ENCODE measurements at places on chromosomes 2 and 18.

GRCh38 chr2:127277028-127277427, 16.9 kb downstream of the ERCC3 start:
- no peak for DNase-seq

- DNase-seq, result no peak
These were observed 760.0 kb downstream of the EPHA4 start for GRCh38 chr2:220811952-220812570.

- DNase-seq, result no peak
These were observed 3.3 kb upstream of the ZBTB7C start for GRCh38 chr18:48412339-48412929.

GRCh38 chr2:232833830-232834229, 36.2 kb upstream of the SNORC start:
- peak; percentile 9 for DNase-seq

DNA sequence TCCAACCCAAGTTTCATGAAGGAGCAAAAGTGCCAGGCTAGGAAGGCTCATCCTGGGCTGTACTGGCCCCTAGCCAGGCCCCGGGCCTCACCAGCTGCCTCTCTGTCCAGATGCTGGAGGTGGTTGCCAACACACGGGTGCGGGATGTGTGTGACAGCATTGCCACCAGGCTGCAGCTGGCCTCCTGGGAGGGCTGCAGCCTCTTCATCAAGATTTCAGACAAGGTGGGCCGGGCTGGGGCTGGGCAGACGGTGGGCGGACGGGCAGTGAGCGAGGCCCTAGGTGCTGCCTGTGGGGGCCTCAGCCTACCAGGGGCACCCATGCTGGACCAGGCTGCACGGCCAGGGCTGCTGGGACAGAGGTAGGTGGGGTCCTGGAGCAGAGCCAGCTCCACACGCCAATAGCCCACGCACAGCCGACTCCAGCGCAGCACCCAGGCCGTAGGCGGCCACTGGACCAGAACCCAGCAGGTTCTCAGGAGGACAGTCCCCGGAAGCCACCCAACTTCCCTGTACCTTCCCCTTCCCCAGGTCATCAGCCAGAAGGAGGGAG, 11.8 kb upstream of the GPR17 start:
- DNase-seq, result no peak

DNA sequence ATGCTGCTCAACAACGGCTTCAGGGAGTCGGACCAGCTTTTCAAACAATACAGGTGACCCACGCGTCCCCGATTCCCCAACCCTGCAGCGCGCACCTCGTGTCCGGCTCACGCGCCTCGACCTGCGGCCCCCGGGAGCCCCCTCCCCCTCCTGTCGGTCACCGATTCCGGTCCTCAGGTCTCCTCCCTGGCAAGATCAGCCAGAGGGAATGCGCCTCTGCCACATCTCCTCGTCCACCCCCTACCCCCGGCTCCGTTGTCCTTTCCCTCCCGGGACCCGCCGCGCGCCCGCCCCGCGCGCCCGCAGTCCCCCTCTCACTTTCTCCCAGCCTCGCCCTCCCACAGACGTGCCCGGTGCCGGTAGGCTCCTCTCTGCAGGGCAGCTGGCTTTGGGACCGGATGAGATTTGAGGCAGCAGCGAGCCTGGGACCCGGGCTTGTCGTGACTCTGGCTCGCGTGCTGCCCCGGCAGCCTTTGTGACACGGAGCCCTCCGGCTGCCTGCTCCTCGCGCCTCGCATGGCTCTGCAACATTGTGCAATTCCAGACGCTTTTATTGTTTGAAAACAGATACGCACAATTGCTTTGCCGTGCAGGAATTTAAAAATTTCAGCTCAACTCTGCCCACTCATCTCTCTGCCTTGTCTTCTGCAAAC, 558 bp downstream of the TTC39C start:
- peak; percentile 47 for DNase-seq

DNA sequence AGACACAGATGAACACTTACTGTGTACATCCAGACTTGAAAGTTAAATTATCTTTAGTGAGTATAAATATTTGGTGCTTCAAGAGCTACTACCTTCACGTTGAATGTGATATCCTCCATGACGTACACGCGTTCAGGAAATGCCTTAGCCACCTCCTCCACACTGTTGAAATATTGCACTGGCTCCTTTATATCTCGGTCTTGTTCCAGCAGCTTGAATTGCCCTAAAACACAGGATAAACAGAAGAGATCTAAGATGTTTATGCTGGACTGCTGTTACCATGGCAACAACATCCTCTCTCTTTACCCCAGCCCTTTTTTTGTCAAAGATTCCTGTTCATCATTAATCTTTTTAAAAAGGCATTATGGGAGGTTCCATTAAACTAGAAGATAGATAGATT, 120.3 kb downstream of the MEP1B start:
- no peak for DNase-seq

DNA sequence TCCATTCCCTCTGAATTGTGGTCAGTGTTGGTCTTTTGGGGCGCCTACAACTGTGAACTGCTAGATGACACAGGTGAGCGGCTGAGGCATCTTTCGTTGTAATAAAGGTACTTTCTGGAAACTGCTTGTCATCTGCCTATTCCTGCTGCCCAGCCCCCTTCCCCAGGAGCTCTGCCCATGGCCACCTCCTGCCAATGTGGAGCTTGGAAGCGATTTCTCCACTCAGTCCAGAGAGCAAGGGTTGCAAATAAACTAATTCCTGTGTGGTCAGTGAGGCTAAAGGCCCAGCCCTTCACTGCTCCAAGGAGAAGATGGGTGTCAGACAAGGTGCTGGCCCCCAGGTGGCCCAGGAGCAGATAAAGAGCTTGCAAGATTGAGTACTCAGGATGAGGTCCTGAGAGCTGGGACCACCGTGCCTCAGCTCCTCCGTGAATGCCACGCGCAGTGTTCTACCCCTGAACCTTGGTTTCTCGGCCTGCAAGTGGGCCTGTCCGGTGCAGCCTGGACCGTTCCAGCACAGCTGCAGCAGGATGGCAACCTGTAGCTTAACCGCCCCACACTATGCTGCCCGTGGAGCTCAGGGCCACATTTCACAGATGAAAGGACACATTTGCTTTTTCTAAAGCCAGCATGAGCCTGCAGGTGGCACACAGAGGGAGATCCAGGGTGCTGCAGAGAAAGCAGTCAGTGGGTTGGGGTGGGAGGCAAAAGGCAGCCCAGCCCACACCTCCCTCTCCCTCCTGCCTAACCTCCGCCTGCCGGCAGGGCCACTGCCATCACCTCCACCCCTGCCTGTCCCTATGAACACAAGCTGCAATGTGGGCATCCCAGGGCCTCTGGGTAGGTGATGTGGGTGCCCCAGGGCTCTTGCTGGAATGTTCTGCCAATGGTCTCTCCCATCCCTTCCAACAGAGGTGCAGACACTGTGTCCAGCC, 78.7 kb upstream of the OTOF start:
- DNase-seq, result no peak

- no peak for DNase-seq
These were observed 14.7 kb downstream of the CAPN10 start for GRCh38 chr2:240601061-240601830.

DNA sequence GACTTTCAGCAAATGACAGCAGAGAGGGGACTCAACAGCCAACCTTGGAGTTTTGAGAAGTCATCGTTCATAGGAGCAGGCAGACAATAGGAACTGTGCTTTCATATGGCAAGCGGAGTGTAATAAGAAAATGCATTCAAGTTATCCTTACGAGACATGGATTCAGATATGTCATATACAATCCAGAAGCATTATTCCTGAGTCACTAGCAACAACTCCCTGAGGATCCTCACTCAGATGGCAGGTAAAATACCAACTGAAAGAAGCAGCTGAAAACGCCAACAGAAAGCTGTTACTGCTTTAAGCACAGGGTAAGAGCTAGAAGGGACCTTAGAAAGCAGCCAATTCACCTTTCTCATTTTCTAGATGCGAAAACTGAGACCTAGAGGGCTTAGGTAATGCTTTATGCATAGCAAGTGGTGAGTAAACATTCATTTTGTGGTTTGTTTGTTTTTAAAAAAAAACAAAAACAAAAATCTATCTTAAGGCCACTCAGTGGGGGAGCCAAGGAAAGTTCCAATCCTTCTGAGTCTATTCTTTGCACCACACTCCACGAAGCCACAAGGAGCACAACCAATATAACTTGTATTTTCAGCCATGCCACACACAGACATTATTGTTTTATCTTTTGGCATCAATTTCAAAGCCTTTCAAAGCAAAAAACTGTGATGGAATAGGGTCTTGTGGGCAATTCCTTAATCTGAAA, 89.1 kb upstream of the RIOK3 start:
- DNase-seq, result no peak

GRCh38 chr18:73728657-73729056, 419.0 kb downstream of the FBXO15 start:
- no peak for DNase-seq

DNA sequence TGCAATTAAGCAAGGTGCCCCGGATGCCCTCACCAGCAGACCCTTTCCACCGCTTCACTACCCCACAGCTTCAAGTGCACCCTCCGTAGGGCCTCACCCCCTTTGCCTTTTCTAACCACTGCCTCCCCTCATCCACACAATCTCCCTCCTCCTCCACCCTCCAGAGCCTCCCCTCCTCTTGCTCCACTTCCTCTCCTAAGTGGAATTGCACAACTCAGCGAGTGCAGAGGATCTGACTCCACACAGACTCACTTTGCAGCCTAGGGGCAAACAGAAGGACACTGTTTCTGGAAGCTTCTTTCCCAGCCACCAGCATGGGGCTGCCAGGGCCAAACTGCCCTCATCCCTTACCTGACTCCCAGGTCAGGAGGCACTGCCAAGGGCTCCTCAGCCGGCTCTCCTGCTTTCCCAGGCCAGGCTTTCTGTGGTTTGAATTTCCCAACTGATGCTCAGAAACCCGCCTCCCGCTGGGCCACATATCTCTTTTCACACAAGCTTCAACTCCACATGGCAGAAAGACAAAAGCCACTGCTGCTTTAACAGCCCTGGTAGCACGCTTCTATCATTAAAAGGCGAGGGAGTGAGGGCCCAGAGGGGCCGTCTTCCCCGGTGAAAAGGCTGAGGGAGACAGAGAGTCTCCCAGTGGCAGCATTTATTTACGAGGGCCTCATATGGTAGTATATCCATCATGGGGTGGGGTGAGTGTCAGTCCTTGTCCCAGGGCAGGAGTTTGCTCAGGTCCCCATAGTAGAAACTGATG, 74.7 kb upstream of the MGAT4A start:
- no peak for DNase-seq

DNA sequence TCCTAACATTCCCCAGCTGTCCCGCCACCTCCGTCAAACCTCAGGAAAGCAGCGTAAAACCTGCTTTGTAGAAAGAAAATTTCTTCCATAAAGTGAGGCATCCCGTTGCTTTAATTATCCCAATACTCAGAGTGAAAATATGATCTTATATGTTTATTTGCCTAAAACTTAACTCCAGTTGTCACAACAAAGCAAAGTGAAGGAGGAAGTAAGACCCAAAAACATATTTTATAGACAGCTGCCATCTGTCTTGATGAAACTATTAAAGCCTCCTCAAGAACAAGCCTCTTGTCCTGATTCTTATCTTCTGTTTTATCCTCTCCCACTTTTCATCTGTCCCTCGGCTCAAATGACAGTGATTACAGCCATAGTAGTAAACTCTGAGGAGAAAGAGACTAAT, 28.9 kb upstream of the LPIN2 start:
- no peak for DNase-seq

GRCh38 chr2:27148801-27149439, at the start of gene TCF23:
Gene TCF23, plus strand, starts transcription at chr2:27149004. Its CDS starts 130 bp downstream, at chr2:27149134.
- peak; percentile 76 for DNase-seq

DNA sequence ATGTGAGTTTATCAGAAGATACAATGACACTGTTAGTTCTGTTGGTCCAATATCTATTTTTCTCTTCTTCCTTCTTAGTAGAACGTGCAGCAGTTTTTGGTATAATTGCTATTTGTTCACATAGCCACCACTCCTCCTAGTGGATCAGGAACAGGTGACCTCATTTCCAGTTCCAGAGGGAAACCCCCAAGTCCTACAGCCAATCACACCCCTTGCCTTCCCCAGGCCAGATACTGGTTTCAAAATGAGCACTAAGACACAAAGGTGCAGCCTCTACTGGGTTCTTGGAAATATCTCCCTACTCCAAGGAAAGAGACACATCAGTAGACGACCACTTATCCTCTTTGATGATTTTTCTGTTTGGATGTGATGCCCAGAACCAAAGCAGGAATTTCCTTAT, 103.2 kb downstream of the TCF4 start:
- DNase-seq, result no peak

- DNase-seq, result no peak
These were observed 42.5 kb upstream of the TMEM87B start for GRCh38 chr2:112012556-112012955.

DNA sequence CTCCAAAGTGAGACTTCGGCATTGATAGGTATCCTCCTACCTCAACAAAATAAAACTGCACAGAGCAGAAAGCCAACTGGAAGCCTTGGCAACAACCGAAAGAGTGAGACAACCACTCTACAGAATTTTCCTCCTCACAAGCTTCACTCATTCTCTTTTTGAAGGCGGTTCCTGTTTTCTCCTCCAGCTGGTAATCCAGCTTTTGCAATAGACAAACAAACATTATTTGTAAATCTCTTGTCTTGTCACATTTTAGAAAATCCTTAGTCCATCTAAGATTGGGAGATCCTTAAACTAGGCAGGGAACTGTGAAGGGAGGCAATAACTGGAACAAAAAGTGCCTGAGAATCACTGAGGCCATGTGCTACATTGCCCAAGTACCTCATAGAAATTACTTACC, 332.4 kb downstream of the BCL11A start:
- no peak for DNase-seq

DNA sequence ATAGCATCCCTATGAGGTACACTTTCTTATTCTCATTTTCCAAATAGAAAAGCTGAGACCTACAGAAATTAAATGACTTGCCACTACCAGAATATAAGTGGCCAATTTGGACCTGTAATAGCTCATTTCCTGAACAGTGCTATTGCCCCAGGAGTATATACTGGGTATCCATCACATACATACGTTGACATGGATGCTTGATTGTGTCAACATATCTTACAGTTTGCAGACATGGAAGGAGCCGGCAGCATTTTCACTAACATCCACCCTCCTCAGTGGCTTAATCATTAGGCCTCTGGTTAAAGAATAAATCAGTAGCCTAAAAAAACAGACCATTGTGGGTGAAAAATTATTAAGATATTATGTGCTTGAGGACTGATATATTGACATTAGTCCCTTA, 829.3 kb downstream of the LRP1B start:
- no peak for DNase-seq

DNA sequence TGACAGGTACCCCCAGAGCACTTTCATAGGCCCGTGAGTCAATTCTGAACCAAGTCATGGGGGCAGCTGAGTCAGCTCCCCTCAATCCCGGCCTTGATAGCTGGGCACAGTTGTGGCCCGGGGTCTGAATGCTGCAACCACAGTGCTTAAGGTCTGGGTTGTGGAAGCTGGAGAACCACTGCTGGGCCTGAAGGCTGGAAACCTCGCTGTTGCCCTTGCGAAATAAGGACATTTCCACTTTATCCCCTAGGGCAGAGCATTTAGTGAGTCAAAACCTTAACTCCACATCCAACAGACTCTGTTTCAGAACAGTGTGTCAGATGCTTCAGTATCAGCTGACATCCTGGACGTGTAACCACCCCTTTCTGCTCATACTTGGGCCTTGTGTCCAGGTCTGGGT, 58.6 kb downstream of the SP110 start:
- DNase-seq, result no peak

- DNase-seq, result no peak
These were observed 29.4 kb downstream of the PSTPIP2 start for GRCh38 chr18:46042571-46043123.

Data from stomach (tissue), 19 donors.